H1 (cell line): ENCODE measurements at places on chromosomes 2 and 18. TPM values are rescaled to one million over a fixed set of nuclear protein-coding genes. Genes with fewer than 3 reads are reported as not detected.

UPP2 gene
- not detected in 2 replicates for total RNA-seq

- DNase-seq, result no peak
These were observed 58.4 kb upstream of the RND3 start for GRCh38 chr2:150545916-150546315.

DNA sequence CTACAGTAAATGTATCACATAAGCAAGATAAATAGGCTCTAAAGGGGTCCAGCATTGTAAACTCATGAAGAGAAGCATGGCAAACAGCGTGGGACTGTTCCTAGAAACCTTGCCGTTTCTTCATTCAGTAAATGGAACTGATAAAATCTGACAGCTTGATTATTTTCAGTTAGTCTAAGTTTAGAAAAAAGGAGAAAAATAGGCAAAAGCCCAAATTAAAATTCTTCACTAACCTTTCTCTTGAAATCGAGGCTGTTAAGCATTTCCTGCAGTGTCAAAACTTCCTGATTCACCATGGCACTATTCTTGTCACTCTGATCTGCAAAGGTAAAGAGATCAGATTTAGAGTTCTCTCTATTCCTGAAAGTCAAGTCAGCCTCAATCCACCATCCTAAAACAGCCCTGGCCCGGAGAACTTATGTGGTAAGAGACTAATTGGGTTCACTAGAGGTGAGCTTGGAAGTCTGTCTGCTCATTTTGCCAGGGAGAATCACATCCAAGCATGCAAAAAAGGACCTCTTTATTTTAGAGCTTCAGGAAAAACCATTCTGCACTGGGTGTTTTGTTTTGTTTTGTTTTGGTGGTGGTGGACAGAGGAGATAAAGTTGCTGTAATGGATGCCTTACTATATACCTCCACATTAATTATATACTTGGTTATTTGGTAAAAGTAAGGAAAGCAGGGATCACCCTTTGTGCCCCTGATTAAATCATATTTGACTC lies 52.4 kb upstream of the STAT1 start:
- DNase-seq, result no peak

DNA sequence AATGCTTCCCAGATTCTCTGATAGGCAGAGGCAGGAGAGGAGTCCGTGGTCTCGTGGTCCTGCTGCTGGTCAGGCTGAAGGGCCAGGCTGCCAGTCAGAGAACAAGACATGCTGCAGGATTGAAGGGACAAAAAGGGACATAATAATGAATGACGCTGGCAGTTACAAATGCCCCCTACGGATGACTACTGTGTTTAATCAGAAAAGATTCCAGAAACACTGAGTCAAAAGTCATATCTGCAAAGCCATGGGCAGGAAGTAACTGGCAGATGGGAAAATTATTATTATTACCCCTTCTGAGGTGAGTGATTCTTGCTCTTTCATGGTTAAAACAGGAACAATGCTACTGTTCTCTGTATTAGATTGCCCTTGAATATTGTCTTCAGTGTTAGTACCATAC lies 19.0 kb downstream of the LCT start:
- no peak for DNase-seq

TEX44 gene
- total RNA-seq, result not detected in 2 replicates

GRCh38 chr2:18998491-18998890 lies 359.9 kb downstream of the OSR1 start:
- no peak for DNase-seq

DNA sequence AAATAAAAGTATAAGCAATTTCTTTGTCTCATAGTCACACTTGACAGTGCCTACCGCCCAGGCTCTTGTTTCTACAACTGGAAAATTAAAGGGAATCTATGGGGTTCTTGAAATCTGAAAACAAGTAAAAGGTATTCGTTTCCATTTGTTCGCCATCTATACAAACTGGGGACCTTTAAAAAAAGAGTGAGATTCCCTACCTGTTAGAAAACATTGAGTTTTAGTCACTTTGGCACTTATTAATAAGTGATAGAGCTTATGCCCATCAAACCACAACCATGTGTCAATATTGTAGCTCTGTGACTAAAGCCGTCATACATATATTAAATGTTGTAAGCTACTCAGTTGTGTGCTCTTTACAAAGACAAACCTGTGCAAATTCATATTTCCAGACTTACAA lies 13.2 kb downstream of the FN1 start:
- no peak for DNase-seq

- DNase-seq, result peak; percentile 31
These were observed 101.0 kb downstream of the UNC80 start for GRCh38 chr2:209872675-209873074.

GRCh38 chr2:88852753-88853402 lies 161.4 kb downstream of the RPIA start:
- no peak for DNase-seq
